ENCODE measurements at places on chromosomes 13 and 19.

- DNase-seq, result peak; percentile 45
These were observed 699 bp downstream of the MEGF8 start for GRCh38 chr19:42325896-42326771.

DNA sequence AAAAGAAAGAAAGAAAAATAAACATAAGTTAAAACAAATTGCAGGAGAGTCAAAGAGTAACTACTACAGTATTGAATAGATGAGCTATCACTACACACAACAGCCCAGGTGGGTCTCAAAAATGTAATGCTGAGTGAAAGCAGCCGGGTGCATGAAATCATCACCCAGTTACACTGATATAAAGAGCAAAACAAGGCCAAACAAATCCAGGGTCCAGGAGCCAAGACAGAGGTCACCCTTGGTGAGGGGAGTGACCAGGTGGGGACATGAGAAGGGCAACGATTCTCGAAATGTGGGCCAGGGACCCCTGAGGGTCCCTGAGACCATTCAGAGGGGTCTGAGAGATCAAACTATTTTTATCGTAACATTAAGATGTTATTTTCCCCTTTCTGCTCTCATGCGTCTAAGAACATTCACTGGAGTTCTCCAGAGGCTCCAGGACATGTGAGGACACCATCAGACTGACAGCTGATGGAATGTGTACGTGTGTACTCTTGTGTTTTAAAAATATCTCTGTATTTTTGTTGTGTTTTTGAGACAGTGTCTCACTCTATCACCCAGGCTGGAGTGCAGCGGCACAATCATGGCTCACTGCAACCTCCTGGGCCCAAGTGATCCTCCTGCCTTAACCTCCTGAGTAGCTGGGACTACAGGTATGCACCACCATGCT, 10.6 kb downstream of the COQ8B start:
- DNase-seq, result no peak

GRCh38 chr13:99729745-99730144, 228.5 kb downstream of the TM9SF2 start:
- no peak for DNase-seq

GRCh38 chr13:111503376-111503775, 182.9 kb downstream of the TEX29 start:
- no peak for DNase-seq

GRCh38 chr19:5059213-5059574, 90.3 kb downstream of the KDM4B start:
- no peak for DNase-seq

DNA sequence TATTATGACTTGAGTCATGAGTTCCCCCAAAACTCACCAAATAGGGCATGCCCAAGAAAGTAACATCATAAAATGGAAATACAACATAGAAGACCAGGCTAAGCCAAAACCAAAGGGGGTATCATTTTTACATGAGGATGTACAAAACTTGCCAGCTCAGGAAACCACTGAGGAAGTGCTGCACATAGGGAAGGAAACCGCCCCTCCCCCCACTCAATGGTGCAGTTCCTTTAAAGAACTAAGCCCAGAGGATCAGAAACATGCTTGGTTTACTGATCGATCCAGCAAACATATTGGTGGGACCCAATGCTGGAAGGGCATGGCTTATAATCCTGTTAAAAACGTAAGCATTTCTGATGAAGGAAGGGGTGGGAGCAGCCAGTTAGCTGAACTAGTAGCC, 4.2 kb upstream of the ZNF486 start:
- DNase-seq, result peak; percentile 12

DNA sequence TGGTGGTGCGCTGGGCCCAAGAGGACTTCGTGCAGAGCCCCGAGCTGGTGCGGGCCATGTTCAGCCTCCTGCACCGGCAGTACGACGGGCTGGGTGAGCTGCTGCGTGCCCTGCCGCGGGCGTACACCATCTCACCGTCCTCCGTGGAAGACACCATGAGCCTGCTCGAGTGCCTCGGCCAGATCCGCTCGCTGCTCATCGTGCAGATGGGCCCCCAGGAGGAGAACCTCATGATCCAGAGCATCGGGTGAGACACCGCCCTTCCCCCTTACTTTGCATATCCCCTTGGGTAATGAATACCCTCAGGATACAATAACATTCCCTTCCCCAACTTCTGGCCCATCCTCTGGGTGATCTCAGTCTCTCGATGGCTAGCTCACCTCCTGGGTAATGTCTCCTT, 60.9 kb downstream of the RYR1 start:
- no peak for DNase-seq

GRCh38 chr19:4234862-4235201, 5.5 kb downstream of the EBI3 start:
- no peak for DNase-seq

DNA sequence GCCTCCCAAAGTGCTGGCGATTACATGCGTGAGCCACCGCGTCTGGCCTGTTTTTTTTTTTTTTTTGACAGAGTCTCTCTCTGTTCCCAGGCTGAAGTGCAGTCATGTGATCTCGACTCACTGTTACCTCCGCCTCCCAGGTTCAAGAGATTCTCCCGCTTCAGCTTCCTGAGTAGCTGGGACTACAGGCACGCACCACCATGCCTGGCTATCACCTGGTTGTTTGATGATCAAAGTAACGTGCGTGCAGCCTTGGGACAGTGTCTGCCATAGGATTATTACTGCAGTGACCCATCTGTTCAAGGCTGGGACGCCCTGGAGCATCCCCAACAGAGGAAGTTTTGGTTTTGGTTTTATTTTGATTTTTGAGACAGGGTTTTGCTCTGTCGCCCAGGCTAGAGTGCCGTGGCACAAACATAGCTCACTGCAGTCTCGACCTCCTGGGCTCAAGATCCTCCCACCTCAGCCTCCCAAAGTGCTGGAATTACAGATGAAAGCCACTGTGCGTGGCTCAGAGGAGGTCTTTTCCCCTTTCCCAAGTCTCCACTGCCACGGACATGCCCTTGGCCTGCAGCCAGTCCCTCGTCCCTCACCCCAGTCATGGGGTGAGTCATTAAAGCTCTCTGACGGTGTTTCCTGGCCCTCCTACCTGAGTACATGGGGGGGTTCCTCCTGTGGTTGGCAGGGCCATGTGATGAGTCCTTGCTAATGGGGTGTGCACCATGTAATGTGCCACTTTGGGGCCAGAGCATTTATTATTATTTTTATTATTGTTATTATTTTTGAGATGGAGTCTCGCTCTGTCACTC, 65.6 kb downstream of the IER2 start:
- peak; percentile 35 for DNase-seq

- no peak for DNase-seq
These were observed 3.9 kb upstream of the KLK15 start for GRCh38 chr19:50837300-50837699.

DNA sequence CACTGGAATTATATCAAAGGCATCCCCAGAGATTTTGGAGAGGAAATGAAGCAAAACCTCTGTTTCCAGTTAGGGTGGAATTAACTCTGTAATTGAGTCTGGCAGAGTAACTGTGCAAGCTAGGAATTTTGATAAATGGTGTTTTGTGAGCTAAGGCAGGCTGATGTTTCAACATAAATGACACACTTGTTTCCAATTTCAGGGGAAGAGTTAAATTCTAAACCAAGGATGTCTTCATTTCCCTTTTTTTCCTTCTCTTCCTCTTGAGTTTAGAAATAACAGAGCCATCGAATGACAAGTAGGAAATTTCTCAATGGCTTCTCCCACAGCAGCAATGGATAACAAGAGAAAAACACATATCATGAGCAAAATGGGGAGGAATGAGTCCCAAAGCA, 131.2 kb downstream of the IRS2 start:
- DNase-seq, result no peak

- DNase-seq, result no peak
These were observed 16.4 kb downstream of the F10 start for GRCh38 chr13:113138792-113139551.

GRCh38 chr19:55454787-55455243, 6.6 kb downstream of the ISOC2 start:
- DNase-seq, result peak; percentile 65

DNA sequence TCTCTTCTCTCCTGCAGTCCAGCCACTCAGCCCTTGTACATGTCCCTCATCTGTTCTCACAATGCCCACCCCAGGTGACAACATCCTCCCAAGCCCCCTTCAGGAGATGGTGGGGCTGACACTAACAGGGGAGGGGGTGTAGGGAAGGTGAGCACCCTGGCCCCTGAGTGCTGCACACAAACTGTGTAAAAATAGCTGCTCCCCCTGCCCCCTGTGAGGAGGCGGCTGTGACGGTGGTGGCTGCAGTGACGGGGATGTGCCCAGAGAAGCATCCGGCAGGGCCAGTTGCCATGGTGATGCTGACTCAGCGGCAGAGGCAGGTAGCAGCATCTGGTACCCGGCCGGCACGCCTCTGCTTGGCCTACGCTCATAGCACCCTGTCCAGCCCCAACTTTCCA, 13.0 kb upstream of the JUND start:
- DNase-seq, result peak; percentile 97

DNA sequence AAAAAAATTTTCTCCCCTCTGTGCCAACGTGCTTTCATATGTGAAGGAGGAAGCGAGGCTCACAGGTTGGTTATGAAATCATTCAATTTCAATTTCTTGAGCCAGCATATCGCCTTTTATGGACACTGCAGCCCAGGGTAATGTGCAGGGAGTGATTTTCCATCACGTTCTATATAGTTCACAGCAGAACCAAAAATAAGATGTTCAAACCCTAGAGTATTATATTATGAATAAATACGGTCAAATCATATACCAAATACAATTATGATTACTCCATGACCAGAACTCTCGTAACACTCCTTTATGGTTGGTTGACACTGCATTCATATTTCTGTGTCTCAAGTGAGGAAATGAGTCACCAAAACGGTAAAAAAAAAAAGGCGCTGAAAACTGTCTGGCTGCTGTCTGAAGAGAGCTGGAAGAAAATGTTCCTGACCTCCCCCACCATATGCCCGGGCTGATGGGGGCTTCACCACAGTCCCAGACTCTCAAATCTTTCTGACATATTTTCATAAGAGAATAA, 75.8 kb upstream of the UBAC2 start:
- DNase-seq, result peak; percentile 17

DNA sequence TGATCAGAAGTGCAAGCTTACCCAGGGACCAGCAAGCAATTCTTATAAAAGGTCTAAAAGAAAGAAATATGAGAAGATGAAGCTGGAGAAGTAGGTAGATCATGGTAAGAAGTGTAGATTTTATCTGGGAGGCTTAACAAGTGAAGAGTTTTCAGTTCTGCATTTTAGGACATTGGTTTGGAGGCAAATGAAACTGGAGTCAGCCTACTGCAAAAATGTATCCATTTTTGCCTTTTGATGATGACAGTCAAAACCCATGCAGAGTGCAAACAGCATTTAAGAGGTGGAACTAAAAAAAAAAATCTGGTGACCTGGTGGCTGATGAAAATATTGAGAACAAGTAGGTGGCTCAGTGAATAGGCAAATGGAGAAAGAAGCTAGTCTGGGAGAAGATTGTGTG, 216.9 kb downstream of the DNAJC15 start:
- no peak for DNase-seq

GRCh38 chr19:49528211-49528771, 488 bp downstream of the RCN3 start:
- DNase-seq, result no peak

DNA sequence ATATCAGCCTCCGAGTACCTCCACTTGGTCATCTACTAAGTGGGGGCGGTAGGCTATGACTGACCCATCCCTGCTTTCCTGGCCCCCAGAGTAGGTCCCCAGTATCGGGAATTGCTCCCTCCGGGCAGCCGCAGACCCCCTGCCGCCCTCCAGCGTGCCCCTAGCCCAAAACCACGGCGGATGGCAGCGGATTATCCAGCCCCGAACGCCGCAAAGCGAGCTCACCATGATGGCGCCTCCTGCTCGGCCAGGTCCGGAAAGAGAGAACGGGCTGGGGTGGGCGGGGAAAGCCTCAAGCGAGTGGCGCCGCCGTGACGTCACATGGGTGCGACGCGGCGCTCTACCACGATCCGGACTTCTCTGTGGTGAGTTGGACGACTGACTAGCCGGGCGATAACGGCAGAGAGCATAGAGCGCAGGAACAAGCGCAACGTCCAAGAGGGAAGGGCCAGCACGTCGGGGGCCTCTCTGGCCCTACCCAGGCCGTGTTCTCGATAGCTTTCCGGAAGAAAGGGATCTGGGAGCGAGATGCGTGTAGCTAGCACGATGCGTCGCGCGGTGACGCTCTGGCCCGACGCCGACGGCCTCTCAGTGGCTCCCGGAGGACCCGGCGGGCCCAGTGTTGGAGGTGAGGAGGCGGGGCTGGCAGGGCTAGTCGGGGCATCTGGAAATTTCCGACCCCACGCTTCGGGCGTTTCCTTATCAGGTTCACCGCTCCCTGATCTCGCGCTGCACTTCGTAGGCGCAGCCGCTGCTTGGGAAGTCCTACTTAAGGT, at the start of the genes RPL18 and SPHK2:
Gene RPL18, minus strand, starts transcription at position 263 of the 776 bp plus-strand sequence. Its CDS starts 35 bp downstream, at position 228.
Gene SPHK2, plus strand, starts transcription at position 591 of the 776 bp plus-strand sequence. CDS start 1,009 bp downstream, outside the sequence.
- DNase-seq, result peak; percentile 98

- DNase-seq, result no peak
These were observed 6.4 kb downstream of the EGLN2 start for GRCh38 chr19:40805258-40805868.

DNA sequence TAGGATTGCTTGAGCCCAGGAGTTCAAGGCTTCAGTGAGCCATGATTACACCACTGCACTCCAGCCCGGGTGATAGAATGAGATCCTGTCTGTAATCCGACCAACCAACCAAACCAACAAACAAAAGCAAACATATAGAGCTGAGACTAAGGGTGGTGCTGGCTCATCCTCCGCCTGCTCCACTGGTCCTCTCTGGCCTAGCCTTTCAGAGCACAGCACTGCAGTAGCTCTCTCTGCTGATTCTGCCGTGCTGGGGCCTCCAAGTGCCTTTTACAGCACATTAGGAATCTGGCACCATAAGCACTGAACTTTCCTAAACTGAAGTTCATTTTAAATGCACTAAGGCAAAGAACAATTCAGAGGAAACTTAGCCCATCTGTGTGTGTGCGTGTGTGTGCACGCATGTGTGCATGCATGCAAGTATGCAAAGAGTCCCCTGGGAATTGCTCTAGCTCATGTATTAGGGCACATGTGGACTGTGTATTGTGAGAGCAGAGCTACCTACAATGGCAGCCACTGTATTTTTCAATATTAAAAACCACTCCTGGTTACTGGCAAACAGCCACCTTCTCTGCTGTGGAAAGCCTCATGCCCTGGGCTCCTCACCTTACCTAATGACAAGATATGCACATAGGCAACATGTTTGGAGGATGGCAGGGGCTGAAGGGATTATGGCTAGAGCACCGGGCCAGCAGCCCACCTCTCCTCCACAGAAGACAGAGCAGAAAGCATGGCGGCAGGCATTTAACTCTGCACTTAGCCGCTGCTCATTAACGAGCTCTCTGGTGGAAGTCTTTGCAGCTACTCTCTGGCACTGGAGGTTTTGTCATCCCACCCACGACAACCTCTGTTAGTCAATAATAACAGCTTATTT, 223.1 kb upstream of the TSHZ3 start:
- DNase-seq, result no peak

GRCh38 chr19:49488046-49488862, 846 bp downstream of the RPL13A start:
- DNase-seq, result peak; percentile 51

- DNase-seq, result peak; percentile 7
These were observed 23.6 kb upstream of the LRCH1 start for GRCh38 chr13:46529216-46529919.

GRCh38 chr19:48571378-48572162, 19.6 kb downstream of the SULT2B1 start:
- no peak for DNase-seq
